ENCODE measurements at places on chromosomes 16 and 17.

DNA sequence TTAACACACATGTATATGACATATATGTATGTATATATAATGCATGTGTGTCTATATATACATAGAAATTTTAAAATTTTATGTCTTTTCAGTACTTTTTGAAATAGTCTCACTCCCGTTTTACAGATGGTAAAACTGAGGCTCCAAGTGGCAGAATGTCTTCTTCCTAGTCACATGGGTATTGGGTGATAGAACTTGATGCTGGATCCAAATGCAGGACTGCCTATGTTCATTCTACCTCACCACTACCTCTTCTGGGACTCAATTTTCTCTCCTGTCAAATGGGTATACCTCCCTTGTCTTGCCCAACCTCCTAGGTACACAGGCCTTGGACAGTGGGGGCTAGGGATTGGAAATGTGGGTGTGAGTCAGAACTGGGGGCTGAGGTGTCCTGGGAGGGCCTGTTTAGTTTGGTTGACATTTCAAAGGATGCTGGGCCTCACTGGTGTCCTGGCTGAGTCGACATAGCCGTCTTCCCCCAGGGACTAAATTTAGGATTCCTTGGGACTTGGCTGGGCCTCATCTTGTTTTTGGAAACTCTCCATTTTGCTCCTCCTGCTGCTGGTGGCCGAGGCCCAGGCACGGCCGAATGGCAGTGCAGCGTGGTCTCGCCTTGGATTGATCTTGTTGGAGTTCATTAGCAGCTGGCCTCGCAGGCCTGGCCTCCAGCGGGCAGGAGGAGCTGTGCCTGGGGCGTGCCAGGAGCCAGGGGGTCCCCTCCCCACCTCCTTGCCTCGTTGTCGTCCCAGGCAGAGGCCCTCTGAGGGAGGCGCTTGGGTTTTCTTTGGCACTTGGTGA, 25.9 kb downstream of the NKD1 start:
- no peak for DNase-seq

DNA sequence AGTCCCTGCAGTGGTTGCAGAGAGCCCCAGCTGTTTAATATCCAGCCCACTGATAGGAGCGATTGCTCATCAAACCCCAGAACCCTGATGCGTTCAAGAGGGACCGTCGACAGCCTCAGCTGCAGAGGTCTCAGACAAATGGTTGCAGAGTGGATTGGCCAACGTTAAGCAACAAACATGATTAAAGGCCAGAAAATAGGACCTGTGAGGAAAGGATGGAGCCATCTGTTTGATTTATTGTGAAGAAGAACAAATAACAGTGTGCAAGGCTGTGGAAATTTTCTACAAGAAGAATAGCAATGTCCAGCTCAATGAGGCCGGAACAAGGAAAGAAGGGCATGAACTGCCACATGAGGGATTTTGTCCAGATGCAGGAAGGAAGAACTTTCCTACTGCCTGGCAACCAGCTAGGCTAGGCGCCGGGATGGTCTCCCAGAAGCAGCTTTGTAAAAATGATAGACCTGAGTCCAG, 138.4 kb upstream of the DNAH9 start:
- no peak for DNase-seq

GRCh38 chr17:53749178-53749577, 73.5 kb upstream of the KIF2B start:
- DNase-seq, result peak; percentile 44

DNA sequence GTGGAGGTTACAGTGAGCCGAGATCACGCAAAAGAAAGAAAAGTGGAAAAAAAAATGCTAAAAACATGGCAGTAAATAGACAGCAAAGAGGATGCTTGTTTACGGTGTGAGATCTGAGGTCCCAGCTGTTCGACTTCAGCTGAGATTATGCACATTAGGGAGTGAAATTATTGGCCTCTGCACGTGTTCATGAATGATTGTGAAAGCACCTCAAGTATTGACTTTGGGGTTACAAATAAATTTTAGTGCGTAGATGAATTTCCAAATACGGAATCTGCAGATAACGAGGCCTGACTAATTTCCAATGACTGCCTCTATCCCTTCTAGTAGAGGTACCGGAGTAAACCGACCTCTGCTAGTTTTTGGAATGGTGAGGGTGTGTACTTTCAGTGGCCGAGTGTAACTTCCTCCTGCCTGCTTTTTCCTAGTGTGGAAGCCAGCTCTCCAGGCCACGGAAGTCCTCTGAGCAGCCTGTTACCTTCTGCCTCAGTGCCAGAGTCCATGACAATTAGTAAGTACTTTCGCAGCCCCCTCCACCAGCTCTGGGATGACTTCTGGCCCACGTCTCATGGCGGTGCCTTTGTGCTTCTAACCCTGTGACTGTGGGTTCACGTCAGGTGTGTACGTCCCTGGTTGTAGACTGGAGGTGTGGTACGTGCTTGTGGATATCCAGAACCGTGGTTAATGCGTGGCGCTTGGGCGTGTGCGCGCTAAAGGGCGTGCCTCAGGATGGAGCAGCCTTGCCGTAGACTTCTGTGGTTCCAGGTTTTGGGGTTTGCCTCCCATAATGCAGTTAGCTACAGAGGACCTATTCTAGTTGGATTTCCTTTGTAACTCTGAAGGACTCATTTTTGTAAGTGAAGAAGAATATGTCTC, 102.1 kb downstream of the SNX29 start:
- no peak for DNase-seq

- DNase-seq, result no peak
Measured at GRCh38 chr17:35018814-35019213, 38.5 kb downstream of the LIG3 start.

GRCh38 chr16:87274794-87275193, 42.4 kb downstream of the C16orf95 start:
- DNase-seq, result no peak

DNA sequence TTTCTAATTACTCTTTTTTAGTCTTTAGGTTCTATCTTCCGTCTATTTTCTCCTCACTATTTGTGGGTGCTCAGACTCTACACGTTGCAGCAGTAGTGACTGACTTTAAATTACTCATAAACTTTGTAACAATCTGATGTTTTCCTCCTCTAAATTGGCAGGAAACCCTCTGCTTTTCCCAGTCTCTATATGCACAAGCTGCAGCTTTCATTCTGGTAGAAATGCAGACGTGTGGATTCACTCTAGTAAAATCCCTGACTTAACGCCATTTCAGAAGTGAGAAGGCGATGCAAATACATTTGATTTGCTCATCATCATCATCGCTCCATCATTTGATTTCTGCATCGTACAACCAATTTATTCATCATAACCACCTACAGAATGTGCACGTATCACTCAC, 561.0 kb upstream of the ZFHX3 start:
- no peak for DNase-seq

- DNase-seq, result no peak
Measured at GRCh38 chr17:68737761-68738443, 136.7 kb upstream of the FAM20A start.

DNA sequence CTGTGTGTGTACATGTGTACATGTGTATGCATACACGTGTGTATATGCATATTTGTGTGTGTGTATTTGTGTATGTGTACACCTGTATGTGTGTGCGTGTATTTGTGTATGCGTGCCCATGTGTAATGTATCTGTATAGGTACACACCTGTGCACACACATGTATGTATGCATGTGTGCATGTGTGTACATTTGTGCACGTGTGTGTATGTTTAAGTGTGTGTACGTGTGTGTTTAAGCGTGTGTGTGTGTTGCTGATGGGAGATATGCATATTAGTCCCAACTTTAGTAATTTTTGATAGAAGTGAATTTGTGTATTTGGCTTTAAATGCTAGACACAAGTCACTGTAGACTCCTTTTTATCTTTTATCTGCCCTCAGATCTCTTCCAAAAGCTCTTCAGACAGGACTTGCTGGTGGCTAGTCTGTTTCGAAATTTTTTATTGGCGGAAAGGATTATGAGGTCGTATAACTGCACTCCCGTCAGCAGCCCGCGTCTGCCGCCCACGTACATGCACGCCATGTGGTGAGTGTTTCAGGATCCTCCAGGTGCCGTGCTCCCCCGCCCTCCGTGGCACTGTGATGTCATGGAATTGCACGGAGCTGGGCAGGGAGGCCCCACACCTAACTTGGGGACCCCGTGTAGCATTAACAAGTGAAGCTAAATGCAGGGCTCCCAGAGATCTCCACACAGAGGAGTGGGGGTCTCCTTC, 168.8 kb upstream of the CHMP6 start:
- DNase-seq, result no peak

- DNase-seq, result no peak
Measured at GRCh38 chr17:18974407-18975149, 22.6 kb downstream of the SLC5A10 start.

DNA sequence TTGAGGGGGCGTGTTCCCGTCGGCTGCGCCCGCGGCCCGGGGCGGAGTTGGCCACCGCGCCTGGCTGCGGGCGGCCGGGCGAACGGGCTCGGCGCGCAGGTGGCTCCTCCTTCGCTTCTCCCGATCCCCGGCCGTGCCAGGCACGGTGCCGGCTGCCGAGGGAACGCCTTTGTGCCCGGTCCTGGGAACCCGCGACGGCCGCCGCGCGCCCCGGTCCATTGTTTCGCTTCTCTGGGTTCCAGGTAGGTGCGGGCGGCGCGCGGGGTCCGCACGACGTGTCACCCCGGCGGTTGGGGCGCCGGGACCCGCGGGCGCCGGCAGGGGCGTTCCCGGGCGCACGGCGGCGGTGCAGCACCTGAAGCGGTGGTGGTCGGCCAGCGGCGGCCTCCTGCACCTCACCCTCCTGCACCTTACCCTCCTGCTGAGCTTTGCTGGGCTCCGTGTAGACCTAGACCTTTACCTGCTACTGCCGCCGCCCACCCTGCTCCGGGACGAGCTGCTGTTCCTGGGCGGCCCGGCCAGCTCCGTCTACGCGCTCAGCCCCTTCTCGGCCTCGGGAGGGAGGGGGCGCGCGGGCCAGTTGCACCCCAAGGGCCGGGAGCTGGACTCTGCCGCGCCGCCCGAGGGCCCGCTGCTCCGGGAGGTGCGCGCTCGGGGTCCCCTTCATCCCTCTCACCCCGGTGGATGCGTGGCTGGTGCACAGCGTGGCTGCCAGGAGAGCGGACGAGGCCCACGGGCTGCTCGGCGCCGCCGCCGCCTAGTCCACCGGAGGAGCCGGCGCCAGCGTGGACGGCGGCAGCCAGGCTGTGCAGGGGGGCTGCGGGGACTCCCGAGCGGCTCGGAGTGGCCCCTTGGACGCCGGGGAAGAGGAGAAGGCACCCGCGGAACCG, 99.9 kb downstream of the EFCAB13 start:
- peak; percentile 64 for DNase-seq

- DNase-seq, result no peak
Measured at GRCh38 chr17:19650826-19651225, 2.3 kb downstream of the ALDH3A2 start.

DNA sequence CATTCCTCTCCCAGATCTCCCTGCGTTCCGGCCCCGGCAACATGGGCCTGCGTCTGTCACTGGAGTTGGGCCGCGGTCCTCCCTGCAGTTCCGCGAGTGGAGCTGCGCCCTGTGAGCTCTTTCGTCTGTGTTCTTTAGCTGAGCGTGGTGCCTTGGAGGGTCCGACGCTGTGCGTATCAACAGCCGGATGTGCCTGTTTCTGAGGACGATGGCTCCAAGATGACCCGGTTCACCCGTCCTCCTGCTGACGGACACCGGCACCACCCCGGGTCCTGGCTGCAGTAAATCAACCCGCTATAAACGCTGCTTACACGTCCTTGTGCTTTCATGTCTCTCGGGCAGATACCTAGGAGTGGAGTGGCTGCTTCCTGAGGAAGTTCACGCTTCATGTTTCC, 44.8 kb upstream of the GNG13 start:
- DNase-seq, result no peak
